ENCODE measurements at places on chromosomes 7 and 10.

DNA sequence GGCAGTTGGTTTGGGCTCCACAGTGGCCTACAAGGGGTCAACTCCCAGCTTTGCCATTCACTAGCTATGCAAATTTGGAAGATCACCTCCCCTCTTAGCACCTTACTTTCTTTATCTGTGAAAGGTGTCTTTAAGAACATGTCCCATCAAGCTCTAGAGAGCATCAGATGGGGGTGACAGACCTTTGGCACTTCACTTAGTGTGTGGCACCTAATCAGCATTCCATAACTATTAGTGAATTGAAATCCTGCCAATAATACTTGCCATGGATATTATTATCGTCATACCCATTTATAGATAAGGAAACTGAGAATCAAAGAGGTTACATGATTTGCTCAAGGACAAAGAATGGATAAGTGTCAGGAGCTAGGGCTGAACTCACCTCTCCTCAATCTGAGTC is 51.9 kb downstream of the PLPP4 start:
- DNase-seq: no peak

DNA sequence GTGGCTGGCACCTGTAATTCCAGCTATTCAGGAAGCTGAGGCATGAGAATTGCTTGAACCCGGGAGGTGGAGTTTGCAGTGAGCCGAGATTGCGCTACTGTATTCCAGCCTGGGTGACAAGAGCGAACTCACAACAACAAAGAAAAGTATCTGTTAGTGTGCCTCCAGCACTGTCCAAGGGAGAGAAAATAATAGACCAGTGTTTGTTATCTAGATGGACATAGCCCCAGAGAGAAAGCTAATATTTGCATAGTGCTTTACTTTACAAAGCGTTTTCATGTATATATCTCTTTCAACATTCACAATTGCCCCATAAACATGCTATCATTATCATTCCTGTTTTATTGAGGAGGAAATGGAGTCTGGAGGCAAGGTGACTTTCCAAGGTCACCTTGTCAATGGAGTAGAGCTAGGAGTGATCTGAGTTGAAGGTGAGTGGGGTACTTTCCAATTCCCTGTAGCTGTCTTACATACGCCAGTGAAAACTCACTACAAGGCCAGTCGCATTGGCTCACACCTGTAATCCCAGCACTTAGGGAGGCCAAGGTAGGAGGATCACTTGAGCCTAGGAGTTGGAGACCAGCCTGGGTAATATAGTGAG is 49.7 kb upstream of the KIF5B start:
- no peak for DNase-seq

DNA sequence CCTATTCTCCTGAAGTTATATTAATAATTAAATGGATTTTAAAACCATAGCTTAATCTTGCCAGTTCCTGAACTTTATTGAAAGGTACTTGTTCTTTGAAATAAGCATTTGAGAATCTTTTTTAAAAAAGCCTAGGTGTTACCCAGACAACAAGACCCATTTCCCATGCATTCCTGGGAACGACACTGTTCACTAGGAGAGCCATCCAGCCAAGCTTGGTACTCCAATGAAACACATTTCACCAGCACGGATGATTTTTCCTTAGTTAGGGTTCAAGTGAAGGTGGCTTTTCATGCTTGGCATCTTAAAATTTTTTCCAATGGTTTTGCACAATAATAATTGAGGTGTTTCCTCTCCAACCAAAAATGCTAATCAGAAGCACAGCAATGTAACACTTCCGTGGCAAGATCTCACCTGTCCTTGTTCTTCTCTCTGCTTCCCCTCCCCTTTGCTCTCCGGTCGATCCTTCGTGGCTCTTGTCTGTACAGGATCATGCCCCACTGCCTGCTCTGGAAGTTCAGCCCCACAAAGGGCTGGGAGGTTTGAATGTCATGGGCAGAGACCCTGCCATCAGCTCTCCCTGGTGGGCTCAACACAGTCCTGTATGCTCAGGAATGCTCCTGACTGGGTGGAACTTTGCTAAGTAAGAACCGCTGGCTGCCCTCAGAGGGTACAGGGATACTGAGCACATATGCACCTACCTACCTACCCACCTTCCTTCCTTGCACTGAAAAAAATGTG is 69.7 kb upstream of the AQP1 start:
- DNase-seq: no peak

DNA sequence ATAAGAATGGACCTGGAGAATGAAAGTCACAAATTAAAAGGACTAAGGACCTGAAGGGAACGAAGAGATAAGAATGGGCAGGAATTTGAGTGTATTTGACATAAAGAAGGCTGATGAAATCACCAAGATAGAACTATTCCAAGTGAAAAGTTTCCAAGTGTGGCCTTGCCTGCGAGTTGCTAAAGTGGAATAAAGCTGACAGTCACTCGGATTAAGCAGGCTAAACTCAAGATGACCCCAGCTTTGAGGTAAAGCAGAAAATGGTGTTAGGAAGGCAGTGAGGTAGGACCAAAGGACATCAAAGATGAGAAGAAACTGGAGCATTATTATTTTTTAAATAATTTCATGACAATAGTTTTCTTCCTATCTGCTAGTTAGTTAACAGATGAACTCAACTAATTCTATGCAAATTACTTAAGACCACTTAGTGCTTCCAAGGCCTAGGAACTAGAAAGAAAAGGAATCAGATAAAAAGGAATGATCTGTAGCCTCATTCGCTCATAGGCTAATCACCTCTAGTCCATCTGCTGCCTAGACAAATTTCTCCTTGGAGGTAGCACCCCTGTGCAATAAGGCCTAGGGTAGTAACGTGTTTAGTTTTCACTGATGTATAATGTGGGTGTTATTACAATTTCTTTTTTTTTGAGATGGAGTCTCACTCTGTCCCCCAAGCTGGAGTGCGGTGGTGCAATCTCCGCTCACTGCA is 34.5 kb downstream of the EZH2 start:
- no peak for DNase-seq

DNA sequence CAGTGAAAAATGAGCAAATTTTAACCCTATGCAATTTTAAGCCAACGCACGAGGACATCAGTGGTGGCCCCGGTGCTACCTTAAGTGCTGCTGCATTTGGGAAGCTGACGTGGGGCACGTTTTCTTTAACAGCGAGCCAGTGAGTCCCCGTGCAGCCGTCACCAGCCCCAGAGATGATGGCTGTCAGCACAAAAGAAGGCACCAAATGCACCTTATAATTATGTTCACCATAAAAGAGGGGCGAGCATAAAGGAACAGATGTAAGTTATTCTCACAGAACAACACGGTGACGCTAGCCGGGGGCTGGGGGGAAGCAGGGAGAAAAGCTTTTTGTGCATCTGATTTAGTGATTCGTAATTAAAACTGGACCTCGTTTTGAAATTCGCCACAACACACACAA is 260.1 kb downstream of the DNAJB6 start:
- no peak for DNase-seq

- no peak for DNase-seq
Observed at GRCh38 chr10:114653926-114654325, 4.1 kb downstream of the ABLIM1 start.

- no peak for DNase-seq
Observed at GRCh38 chr7:70660819-70661191, 471.1 kb upstream of the GALNT17 start.

DNA sequence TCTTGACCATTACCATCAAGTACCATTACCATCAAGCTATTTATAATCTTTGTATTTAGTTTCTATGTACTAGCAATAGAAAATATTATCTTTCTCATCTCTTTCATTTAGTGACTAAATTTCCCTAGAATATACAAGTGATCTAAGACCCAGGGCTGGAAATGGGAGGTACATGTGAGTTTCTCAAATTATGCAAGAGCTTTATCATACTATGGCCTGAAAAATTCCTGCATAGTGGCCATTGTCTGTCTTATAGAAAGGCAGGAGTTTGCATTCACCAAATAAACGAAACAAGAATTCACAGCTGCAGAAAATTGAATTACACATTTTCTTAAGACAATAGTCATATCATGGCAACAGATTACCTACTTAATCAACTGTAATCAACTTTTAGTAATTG is 50.7 kb upstream of the HDAC9 start:
- DNase-seq: no peak

GRCh38 chr10:31130406-31130805 is 98.7 kb upstream of the ZNF438 start:
- DNase-seq: no peak

GRCh38 chr7:142104550-142105527 is 6.7 kb upstream of the MGAM2 start:
- DNase-seq: no peak

GRCh38 chr7:75809396-75809795 is 4.2 kb downstream of the CCL24 start:
- DNase-seq: no peak

GRCh38 chr10:11756766-11757315 is 14.7 kb downstream of the ECHDC3 start:
- no peak for DNase-seq

- no peak for DNase-seq
Observed at GRCh38 chr10:71974489-71975021, 10.4 kb downstream of the CHST3 start.

- DNase-seq: no peak
Observed at GRCh38 chr10:13072339-13072738, 27.6 kb upstream of the OPTN start.

- no peak for DNase-seq
Observed at GRCh38 chr7:23544913-23545354, 13.2 kb upstream of the TRA2A start.

DNA sequence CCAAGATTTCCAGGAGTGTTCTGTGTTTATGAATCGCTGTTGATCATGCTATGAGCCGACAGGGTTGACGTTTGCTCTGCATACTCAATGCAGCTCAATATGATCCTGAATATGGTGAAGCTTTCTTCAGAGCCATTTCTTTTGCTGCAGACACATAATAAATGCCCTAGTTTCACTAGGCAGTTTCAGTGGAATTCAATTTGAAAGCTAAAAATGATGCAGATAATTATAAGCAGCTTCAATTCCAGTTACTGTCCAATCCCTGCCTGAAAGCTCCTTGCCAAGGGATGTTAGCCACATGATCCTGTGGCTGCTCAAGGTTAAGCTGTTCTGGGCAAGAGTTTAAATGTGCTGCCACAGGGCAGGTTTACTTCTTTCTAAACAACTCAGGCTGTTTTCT is 805.6 kb downstream of the NRG3 start:
- no peak for DNase-seq

DNA sequence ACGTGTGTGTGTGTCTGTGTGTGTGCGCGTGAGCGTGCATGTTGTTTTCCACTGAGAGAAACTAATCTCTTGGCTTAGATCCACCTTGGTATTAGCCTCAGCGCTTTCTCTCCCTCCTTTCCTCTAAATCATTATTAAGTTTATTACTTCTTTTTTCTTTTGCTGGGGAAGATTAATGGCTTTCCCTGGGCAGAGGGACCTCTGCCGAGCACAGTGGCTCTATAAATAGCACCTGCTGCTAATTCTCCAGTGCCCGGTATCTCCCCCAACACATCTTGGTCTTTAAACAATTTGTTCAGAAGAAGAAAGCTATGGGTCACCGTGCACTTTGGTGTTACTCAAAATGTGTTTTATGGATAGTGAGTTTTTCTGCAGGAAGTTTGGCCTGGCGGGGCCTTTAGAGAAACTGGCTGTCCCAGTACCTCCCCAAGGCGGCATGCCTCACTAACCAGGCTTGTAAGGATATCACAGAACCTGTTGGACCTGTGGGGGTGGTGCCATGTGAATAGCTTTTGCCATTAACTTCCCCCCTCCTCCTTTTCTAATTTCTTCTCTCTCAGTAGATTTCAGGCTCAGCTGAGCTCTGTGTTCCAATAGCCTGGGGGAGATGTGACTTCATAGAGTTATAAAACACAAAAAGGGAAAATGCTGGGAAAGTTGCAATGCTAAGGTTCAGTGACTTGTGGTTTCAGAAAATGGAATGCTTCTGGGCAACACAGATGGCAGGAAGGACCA is 70.1 kb upstream of the RAB11FIP2 start:
- no peak for DNase-seq

DNA sequence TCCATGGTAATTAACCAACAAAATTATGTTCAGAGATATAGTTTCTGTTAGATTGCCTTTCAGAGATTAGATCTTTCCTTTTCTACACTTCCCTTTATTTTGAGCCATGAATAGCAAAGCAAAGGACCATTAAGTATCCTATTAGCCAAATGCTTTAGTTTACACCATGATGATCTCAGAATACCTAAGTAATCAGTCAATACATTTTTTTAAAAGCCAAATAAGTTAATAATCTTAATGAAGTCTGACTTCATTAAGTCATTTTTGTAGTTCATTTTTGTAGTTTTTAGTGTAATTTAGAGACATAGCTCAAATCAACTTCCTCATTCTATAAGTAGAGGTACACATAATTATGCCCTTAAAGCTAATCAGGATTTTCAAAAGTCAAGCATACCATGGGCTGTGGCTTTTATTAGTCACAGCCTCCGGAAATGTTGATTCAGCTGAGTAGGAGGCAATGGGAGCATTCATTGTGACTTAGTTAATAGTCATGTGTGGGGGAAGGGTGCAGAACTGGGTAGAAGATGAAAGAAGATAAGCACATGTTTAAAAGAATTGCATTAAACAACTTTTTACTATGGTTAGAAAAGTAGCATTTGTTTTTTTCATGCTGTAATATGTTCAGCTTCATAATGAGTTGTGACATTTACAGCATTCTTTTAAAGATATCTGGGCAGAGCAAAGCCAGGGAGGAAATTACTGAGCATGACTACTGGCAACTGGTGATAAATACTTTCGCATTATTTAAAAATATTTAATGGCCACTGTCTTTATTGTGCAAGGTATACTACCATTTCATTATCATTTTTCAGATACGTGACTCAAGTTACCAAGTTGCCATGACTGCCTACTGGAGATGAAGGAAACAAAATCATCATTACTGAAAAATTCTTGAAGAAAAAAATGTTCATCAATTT is 57.3 kb upstream of the CCDC71L start:
- peak; percentile 17 for DNase-seq

DNA sequence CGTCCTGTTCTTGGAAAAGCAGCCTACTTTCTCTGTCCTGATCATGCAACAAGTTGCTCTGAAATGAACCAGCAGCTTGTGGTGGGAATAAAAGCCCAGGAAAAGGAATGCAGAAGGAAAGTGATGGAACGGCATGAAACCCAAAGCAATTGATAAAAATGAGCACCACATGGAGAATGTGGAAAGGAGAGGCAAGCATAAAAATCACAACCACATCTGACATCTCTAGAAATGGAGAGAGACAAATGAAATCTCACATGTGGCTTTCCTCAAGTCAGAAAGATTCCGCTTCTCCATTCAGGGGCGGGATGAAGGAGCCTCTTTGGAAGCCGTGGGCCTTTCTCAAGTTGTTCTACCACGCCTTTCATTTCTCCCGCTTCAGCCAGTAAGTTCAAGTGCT is 631.7 kb upstream of the GALNT17 start:
- DNase-seq: no peak

- no peak for DNase-seq
Observed at GRCh38 chr10:30842185-30842584, 189.5 kb downstream of the ZNF438 start.

DNA sequence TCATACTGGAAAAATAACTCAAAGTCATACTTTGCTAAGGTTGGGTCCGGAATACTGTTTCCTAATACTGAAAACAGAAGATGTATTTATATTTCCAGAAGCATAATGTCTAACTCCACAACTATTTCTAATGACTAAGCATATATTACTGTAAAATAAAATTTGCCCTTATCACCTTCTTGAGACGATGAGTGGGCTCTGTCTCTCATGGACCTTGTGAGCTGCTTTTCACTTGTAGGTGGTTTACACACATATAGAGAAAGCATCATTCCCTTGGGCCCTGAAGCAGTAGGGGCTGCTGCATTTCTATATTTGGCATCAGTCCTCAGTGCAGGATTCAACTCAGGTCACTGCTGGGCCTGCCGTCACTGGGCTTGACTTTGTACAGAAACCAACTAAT is 10.7 kb upstream of the FAM13C start:
- DNase-seq: no peak
